ENCODE measurements at places on chromosomes 7 and 10.

GRCh38 chr10:20677340-20677739 lies 219.8 kb downstream of the NEBL start:
- no peak for DNase-seq

DNA sequence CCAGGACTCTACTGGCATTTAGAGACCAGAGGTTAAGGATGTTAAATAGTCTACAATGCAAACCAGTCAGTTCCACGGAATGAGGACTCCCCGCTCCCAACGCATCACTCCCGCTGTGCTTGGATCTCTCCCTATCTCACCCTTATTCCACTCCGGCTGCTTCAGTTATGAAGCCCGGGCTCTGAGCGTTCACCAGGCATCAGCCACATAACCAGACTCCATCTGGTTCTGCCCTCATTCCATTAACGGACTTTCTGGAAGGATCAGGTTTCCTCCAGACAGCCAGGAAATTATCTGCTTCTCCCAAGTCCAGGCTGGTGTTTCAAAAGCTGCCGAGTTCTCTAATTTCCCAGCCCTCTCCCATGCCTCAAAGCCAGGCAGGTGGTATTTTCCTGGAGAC lies 499.3 kb downstream of the GLRX3 start:
- peak; percentile 17 for DNase-seq

DNA sequence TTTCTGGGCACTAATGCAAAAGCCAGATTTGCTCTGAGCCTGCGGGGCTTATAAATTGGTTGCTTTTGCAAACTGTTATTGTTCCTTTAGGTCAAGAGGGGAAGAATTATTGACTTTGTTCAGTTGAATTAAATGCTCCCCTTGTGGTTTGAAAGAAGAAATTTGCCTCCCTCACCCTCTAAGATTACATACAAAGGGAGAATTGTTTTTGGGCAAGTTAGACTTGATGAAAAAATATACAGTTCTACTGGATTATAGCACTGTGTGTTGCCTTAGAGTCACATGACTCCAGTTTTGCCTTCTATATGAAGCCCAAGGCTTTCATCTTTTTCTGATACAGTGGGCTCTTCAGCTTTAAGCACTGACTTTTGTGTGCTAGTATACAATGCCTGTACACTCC lies 1265.8 kb upstream of the LRRTM3 start:
- no peak for DNase-seq

DNA sequence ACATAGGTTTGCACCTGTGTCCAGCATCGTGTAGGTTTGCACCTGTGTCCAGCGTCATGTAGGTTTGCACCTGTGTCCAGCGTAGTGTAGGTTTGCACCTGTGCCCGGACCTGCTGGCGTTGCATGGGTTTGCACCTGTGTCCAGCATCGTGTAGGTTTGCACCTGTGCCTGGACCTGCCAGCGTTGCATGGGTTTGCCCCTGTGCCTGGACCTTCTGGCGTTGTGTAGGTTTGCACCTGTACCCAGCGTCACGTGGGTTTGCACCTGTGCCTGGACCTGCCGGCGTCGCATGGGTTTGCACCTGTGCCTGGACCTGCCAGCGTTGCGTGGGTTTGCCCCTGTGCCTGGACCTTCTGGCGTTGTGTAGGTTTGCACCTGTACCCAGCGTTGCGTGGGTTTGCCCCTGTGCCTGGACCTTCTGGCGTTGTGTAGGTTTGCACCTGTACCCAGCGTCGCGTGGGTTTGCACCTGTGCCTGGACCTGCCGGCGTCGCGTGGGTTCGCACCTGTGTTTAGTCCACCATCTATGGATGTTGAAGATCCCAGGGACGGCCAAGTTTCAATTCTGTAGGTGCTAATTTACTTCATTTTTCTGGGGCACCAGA lies 158.0 kb downstream of the WDR37 start:
- no peak for DNase-seq

DNA sequence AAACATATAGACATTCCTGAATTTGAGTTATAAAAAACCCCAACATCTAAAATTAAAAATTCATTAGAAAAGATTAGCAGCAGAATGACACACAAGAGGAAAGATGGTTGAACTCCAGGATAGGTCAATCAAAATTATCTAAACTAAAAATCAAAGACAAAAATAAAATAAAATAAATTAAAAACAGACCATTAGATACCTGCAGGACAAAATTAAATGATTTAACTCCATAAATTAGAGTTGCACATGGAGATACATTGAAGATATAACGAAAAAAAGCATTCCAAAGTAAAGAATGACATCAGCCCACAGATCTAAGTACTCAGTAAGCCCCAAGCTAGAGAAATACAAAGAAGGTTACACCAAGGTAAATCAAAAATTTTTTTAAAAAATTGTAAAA lies 226.1 kb upstream of the SORCS1 start:
- DNase-seq, result no peak

DNA sequence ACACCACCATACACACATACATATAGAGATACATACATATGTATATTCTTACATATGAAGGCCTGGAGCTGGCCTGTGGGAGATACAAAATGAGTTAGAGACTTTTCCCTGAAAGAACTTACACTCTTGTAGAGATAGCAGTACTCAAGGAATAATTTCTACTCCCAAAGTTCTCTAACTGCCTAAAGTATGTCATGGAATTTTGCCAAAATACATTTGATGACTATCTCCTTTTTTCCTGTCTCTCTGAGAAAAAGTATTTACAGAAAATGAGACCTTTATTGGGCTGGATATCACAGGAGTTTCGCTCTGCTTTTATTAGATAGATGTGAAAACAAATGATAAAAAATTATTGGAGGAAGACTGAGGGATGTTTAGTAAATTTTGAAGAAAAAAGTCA lies 220.1 kb downstream of the POU6F2 start:
- no peak for DNase-seq

- no peak for DNase-seq
Measured at GRCh38 chr7:147605323-147605722, 985.2 kb upstream of the C7orf33 start.

DNA sequence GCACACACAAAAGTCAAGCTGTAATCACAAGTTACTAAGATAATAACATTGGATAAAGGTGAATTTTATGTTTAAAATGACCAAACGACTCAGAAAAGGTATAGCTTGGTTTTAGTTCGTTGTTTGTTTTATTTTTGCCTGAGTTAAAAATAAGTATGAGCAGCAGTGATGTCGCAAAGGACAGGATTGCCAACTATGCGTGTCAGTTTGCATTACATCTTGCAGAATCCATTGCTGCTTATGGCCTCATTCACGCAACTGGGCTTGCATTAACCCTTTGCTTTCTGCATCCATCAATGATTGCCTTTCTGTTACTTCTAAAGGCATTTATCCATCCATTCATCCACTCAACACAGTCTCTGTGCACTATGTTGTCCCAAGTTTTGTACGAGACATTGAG lies 389.6 kb downstream of the DPP6 start:
- no peak for DNase-seq

DNA sequence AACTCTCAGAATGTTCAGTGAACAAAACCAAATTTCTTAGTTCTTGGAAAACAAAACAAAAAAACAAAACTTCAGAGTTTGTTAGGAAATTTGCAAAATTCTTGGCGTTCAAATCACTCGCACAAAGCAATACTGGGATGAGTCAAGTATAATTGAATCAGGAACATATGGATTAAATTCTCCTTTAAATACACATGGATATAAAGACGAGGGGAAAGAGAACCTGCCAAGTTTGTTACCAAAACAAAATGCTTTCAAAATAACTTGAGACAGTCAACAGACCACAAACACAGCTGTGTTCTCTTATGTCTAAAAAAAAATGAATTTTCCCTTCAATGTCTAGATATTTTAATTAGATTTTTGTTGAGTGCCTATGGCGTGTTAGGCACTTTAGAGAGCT lies 93.5 kb upstream of the MPP7 start:
- DNase-seq, result no peak

GRCh38 chr10:74151879-74152722 lies 1.1 kb downstream of the ADK start:
- DNase-seq, result no peak

- DNase-seq, result no peak
Measured at GRCh38 chr7:46126675-46127300, 205.7 kb upstream of the IGFBP3 start.

DNA sequence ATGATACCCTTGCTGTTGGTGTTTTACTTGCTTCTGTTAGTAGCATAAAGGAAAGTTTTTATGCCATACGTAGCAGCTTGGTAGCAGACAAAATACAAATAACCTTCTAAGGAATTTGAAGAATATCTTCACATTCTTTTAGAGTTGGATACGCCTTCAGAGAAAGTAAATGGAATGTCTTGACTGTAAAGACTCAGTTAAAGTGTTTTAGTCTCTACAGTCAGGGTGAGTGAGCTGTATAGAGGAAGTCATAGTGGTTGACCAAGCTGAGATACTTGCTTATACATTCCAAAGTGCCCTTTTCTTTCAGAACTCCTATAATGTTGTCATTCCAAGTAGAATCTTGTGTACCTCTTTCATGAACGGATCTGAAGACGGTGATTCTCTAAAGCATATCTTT lies 37.7 kb downstream of the RABGEF1 start:
- no peak for DNase-seq

DNA sequence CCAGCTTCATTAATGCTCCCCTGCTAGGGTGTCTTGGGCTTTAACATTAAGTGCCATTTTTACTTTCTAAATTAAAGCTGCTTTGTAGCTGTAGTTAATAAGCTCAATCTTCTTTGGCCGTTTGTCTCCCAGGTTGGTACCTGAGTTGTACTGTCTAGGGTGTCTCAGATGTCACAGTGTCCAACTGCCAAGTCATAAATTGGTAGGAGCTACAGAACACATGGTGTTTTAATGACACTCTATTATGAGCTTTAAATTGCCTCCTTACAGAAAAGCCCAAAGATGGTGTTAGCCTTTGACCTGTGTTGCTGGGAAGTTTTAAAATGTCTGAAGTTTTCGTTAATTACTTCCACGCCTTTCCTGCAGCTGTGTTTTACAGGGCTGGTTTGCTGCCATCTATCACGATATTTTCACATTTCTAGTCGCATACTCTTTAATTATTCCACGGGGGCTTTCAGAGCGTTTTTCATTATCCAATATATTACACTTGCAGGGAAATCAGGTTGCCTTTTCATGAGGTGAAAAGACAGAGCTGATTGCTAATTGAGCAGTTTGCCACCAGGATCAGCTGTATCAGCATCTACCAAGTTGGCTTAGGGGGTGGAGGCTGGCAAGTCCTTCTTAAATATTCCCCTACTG lies 247.8 kb upstream of the PLPP4 start:
- no peak for DNase-seq

DNA sequence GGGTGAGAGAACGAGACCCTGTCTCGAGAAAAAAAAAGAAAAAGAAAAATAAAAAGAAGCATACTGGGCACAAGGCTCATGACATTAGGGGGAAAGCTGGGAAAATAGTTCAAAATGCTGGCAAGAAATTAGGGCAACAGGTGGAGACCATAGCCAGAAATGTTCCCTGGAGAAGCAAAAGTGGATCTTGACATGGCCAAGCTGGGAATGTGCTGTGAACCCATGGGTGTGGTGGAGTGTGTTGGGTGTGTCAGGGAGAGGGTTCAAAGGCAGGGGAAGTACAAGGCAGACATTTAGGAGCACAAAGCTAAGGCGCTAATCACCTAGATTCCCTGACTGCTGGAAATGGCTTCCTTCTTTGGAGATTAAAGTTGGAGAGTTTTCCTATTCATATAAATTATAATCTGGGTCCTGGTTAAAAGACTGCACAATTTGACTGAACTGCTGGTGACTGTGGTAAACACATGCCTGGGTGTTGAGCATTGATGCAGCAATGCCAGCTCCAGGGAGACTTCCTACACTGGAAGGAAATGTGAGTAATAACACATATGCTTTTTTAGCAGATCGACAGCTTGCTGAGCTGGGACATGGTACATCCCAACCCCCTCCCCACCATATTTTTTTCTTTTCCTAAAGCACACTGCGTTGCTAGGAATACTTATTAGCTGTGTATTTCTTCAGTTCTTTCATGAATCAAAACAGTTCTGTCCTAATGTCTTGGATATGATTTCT lies 70.1 kb upstream of the ARHGAP21 start:
- DNase-seq, result no peak

DNA sequence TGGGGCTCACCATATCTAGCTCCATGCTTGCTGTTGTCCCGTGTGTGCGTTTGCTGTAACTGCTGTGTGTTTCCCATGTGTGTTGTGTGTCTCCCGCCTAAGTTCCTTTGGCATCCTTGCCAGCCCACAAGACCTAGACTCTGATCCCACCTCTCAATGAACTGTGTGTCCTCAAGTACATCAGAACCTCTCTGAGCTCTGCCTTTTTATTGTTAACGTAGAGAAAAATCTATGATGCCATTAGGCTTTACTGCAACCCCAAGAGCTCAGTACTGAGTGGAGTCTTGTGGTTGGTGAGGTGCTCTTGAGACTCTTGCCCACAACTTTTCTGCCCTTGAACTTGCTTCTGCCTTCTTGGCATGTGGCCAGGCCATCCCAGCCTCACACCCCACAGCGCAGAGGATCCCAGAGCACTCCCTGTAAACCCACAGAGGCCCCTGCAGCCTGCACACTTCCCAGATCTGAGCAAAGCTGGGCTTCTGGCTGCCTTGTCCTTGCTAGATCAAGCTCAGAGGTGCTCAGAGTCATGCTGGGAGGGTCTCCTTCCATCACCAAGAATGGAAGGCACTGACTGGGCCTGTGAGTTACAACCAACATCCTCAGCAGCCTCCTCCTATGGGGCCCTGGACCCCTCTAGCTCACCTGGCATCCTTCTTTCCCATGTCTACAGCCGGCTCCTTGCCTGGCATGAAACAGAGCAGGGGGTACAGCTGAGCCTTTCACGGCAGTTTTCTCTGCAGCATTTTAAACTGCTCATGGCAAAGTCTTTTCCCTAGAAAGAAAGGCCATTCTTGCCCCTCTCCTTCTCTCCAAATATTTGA lies 643.4 kb downstream of the ACTR3B start:
- DNase-seq, result no peak

GRCh38 chr10:72740528-72740927 lies 48.6 kb downstream of the MCU start:
- no peak for DNase-seq

GRCh38 chr7:157587051-157587804 lies 250.4 kb downstream of the DNAJB6 start:
- DNase-seq, result no peak

DNA sequence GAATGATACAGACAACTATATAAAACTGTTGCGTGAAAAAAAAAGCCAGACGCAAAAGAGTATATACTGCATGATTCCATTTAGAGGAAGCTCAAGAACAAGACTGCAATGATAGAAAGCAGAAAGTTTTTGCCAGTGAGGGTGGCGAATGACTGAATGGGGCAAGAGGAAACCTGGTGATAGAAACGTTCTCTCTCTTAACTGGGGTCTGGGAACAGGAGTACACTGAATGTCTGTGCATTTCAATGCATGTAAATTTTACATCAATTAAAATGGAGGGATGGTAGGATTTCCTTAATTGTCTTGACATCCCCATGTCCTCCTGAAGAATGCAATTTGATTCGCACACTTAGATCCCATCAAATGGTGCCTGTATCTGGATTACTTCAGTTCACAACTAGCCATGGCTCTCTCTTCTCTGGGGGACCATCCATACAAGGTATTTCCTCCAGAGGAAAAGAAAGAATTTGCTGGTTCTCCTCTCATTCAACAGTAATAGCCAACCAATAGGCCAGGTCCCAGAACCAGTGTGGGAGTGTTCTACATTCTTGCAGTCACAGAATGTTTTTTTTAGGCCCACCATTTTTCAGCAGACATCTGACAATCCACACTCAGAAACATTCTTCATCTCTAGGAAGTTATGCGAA lies 221.0 kb upstream of the KLF14 start:
- no peak for DNase-seq

Measured in NCI-H1105 treated with DMSO at 0.1 percent for 48 hours (cell line).